ENCODE measurements at places on chromosomes 7 and 10. TPM values are rescaled to one million over a fixed set of nuclear protein-coding genes. Genes with fewer than 3 reads are reported as not detected.

GRCh38 chr7:54015251-54015650, 526.9 kb upstream of the VSTM2A start:
- no peaks in the 10 kb centered on the region for H3K36me3 ChIP-seq
- no peak overlapping the region for H3K4me3 ChIP-seq
- DNase-seq: no peak
- no peaks in the 10 kb centered on the region for H3K27me3 ChIP-seq
- H3K27ac ChIP-seq: no peak overlapping the region

GRCh38 chr10:97278491-97278989, 13.9 kb downstream of the ARHGAP19 start:
- no peak overlapping the region for H3K27ac ChIP-seq
- no peaks in the 10 kb centered on the region for H3K36me3 ChIP-seq
- H3K27me3 ChIP-seq: no peaks in the 10 kb centered on the region
- no peaks in the 10 kb centered on the region for H3K4me1 ChIP-seq

GRCh38 chr7:92608380-92609322, 18.5 kb upstream of the FAM133B start:
- no peak overlapping the region for H3K27ac ChIP-seq
- no peak overlapping the region for H3K4me3 ChIP-seq
- peaks cover 8% of the 10 kb centered on the region for H3K4me1 ChIP-seq
- H3K27me3 ChIP-seq: no peaks in the 10 kb centered on the region
- DNase-seq: no peak

The EPHA1 gene
- total RNA-seq: 0.96 TPM

- H3K36me3 ChIP-seq: no peaks in the 10 kb centered on the region
- no peaks in the 10 kb centered on the region for H3K27me3 ChIP-seq
- DNase-seq: peak; percentile 100
- H3K4me3 ChIP-seq: no peak overlapping the region
- peaks cover 23% of the 10 kb centered on the region for H3K4me1 ChIP-seq
These were observed 188.9 kb downstream of the ADAM12 start for GRCh38 chr10:126199221-126199998.

The PAX2 gene
- total RNA-seq: 0.23 TPM

DNA sequence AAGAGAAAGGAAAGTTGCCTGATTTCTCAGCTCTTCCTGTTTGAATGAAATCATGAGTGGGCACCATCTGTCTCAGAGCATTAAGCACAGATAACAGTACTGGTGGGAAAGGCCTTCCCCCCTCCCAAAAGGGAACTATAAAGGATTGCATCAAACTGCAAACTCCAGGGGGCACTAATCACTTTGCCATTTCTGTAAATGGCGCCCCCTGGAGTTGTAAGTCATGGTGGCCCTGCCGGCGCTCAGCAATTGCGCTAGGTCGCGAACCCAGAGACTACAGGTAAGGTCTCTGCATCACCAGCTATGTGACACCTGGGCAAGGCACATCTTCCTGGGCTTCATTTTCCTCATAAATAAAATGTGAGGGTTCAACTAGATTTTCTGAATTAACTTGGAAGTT, 11.1 kb downstream of the LRRC4 start:
- no peak overlapping the region for H3K27ac ChIP-seq
- no peaks in the 10 kb centered on the region for H3K27me3 ChIP-seq
- peaks cover 33% of the 10 kb centered on the region for H3K4me1 ChIP-seq
- H3K4me3 ChIP-seq: no peak overlapping the region

GRCh38 chr10:100766693-100767421, 21.5 kb downstream of the PAX2 start:
- no peaks in the 10 kb centered on the region for H3K36me3 ChIP-seq
- H3K27ac ChIP-seq: no peak overlapping the region
- no peak for DNase-seq
- no peaks in the 10 kb centered on the region for H3K4me1 ChIP-seq

The PVRIG gene
- not detected for total RNA-seq

DNA sequence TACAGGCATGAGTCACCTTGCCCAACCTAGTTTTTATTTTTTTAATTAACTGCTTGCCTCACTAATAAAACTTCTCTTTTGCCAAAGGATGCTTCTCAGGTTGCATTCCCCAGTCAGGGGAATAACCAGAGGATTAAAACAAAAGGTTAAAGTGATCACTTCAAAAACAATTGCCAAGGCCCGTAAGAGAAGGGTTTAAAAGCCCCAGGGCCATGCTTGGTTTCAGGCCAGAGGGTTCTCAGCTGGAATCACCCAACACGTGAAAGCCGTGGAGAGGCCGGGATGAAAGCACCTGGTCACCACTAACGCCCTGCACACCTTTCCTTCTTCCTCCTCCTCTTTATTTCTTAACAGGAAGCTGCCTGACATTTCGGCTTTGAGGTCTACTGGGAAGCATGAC, 587.5 kb downstream of the PTPRN2 start:
- H3K27me3 ChIP-seq: no peaks in the 10 kb centered on the region
- DNase-seq: no peak
- H3K4me3 ChIP-seq: no peak overlapping the region

GRCh38 chr7:93165447-93165846, 17.3 kb upstream of the SAMD9L start:
- no peak overlapping the region for H3K27ac ChIP-seq
- H3K4me3 ChIP-seq: no peak overlapping the region
- DNase-seq: no peak
- no peaks in the 10 kb centered on the region for H3K36me3 ChIP-seq
- no peaks in the 10 kb centered on the region for H3K27me3 ChIP-seq

- no peak overlapping the region for H3K4me3 ChIP-seq
- H3K27me3 ChIP-seq: no peaks in the 10 kb centered on the region
- peak overlapping the region; percentile 77 for H3K27ac ChIP-seq
- DNase-seq: peak; percentile 80
These were observed 22.5 kb downstream of the LRRN3 start for GRCh38 chr7:111113263-111114017.

The ELN gene
- 0.75 TPM for total RNA-seq

The C10orf95 gene
- 0.20 TPM for total RNA-seq

The TSPAN33 gene
- 6.5 TPM for total RNA-seq

GRCh38 chr10:129388435-129388834, 78.6 kb upstream of the MGMT start:
- no peaks in the 10 kb centered on the region for H3K4me1 ChIP-seq
- no peak overlapping the region for H3K27ac ChIP-seq
- DNase-seq: no peak
- H3K27me3 ChIP-seq: no peaks in the 10 kb centered on the region
- H3K36me3 ChIP-seq: no peaks in the 10 kb centered on the region

The ADRA2A gene
- total RNA-seq: 1.5 TPM

GRCh38 chr7:17586711-17587110, 288.3 kb downstream of the AHR start:
- no peak overlapping the region for H3K27ac ChIP-seq
- no peaks in the 10 kb centered on the region for H3K27me3 ChIP-seq
- peak; percentile 30 for DNase-seq
- no peaks in the 10 kb centered on the region for H3K36me3 ChIP-seq
- no peak overlapping the region for H3K4me3 ChIP-seq
- H3K4me1 ChIP-seq: peaks cover 10% of the 10 kb centered on the region

The AS3MT gene
- total RNA-seq: 0.34 TPM

The ECHS1 gene
- 90.9 TPM for total RNA-seq

The ARHGAP21 gene
- total RNA-seq: 107 TPM

GRCh38 chr7:150404805-150405583, 25.9 kb downstream of the ZNF775 start:
- H3K27ac ChIP-seq: peak overlapping the region; percentile 52
- H3K27me3 ChIP-seq: no peaks in the 10 kb centered on the region
- H3K4me3 ChIP-seq: peak overlapping the region; percentile 76
- H3K4me1 ChIP-seq: peaks cover 14% of the 10 kb centered on the region
- no peaks in the 10 kb centered on the region for H3K36me3 ChIP-seq

DNA sequence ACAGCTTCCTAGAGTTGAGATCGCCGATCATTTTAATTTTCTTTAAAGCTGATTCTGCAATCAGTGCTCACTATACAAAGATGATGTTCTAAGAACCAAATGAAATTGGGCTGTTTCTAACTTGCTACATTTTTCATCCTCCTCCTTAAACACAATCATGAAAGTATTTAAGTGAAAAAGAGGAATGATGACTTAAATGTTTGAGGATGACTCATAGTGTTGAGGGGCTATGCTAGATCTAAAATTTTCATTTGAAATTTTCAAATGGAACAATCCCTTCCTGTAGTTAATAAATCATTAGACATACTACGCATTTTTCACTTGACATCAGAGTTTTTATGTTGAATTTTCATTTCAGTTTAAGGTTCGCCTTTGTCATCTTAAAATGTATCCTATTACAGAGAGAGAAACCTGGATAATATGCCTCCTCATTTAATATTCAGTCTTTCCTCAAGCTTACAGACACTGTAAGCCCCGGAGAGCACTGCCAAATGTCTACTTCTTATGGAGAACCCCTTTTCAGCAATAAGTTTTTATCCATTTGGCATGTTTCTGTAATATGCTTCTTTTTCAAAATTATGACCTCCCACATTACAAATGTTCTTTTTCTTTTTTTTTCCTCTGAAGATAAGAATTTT, 499.6 kb downstream of the MAGI2 start:
- H3K27ac ChIP-seq: no peak overlapping the region
- H3K4me3 ChIP-seq: no peak overlapping the region
- H3K36me3 ChIP-seq: no peaks in the 10 kb centered on the region
- peak; percentile 41 for DNase-seq

DNA sequence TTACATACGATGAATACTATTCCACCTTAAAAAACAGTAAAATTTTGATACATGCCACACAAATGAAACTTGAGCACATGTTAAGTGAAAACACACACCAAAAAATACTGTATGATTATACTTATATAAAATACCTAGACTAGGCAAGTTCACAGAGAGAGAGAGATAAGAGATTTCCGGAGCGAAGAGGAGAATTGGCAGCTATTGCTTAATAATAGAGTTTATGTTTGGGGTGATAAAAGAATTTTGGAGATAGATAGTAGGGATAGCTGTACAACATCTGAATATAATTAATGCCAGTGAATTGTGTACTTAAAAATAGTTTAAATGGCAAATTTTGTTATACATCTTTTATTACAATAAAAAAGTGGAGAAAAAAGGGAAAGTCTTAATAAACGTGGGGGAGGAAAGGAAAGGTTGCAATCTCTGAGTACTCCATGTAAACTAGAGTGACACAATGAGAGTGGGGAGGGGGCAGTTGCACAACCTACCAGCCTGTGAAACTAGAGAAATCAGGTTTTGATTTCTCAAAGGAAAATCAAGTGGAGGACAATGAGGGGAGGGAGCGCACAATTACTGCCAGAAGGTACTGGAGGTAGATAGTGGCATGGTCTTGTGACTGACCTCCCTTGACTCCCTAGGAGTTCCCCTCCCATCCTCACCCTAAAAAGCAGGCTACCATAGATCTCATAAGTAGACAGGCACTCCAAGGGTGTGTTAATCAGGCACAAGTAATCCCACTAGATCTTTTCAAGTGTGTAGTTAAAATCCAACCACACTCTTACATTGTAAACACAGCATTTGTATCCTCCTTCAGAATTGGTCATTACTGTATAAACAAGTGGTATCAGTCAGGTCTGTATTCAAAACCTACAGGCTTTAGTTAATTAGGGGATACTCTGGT, 31.6 kb upstream of the ANK3 start:
- no peak for DNase-seq
- no peak overlapping the region for H3K27ac ChIP-seq
- no peaks in the 10 kb centered on the region for H3K27me3 ChIP-seq

The MUC3A gene
- total RNA-seq: 0.61 TPM

GRCh38 chr10:11148142-11149028, 130.7 kb downstream of the CELF2 start:
- no peak for DNase-seq
- no peak overlapping the region for H3K27ac ChIP-seq
- peaks cover 10% of the 10 kb centered on the region for H3K27me3 ChIP-seq
- no peaks in the 10 kb centered on the region for H3K4me1 ChIP-seq

DNA sequence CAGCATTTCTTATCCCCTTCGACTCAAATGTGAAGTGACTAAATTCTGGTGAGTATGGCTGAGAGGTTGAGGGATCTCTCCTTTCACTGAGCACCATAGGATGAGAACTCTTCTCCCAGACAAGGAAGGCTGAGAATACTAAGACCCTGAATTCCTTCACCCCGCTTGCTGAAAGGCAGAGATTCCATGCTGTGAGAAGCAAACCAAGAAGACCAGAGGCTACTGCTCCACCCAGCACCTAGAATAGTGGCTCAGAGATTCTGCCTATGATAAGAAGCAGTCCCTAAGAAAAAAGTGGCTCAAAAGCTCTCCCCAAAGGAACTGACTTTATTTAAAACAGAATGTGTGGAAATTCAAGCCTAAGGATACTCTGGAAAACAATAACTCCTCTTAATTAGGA, 26.7 kb upstream of the WNT2 start:
- no peaks in the 10 kb centered on the region for H3K27me3 ChIP-seq
- no peak overlapping the region for H3K4me3 ChIP-seq
- no peaks in the 10 kb centered on the region for H3K4me1 ChIP-seq
- no peak overlapping the region for H3K27ac ChIP-seq
- no peak for DNase-seq
- no peaks in the 10 kb centered on the region for H3K36me3 ChIP-seq

Measured in astrocyte (in vitro differentiated cells and primary cell).